Amniotic stem cell (primary cell): ENCODE measurements at places on chromosomes 3 and 15.

DNA sequence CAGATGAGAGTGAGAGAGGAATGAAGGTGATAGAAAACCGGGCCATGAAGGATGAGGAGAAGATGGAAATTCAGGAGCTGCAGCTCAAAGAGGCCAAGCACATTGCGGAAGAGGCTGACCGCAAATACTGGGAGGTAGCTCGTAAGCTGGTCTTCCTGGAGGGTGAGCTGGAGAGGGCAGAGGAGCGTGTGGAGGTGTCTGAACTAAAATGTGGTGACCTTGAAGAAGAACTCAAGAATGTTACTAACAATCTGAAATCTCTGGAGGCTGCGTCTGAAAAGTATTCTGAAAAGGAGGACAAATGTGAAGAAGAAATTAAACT is 88.9 kb downstream of the EOMES start:
- DNase-seq, result no peak

- DNase-seq, result no peak
These were observed 204.4 kb downstream of the FAM43A start for GRCh38 chr3:194890091-194890490.

GRCh38 chr15:47846876-47847275 is 129.6 kb downstream of the SEMA6D start:
- no peak for DNase-seq

DNA sequence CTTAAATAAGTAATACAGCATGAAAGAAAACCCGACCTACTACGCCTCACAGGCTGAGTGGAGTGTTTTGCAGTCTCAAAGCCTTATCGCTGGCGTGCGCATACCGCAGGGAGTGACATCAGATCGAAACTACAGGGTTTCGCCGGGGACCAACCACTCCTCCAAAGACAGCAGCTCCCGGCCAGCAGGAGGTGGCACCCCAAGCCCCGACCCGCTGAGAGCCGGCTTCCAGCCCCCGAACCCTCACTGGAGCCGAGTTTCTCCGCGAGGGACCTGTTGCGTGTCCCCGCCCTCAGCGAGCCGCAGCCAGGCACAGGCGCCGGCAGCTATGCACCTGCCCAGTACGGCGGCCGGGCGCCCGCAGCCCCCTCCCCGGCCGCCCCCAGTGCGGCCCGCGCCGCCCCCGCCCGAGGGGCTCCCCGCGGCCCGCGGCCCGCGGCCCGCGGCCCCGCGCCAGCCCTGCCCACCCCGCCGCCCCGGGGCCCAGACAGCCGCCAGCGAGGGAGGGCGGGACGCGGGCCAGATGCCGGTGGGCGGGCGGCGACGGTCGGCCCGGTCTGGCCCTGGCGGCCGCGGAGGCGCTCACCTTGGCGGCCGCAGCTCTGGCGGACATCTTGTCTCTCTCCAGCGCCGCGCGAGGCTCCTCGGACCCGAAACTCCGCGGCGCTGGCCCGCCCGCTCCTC is 710 bp downstream of the TJP1 start:
- peak; percentile 79 for DNase-seq

DNA sequence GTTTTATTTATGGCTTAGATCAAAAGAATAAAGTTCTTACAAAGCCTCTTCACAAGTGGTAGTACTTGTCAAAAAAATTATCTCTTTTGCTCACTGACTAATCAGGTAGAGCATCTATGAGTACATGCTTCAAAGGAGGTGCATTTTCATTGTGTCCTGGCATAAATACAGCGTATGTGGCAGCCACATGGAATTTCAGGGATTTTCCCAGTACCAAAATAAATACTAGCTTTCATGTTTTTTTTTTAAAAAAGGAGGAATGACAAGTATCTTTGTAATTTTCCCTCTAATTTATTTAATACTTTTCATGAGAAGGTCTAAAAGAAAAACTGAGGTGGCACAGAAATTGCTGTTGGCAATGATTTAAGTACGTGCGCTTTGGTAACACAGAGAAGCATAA is 597.8 kb upstream of the ALCAM start:
- DNase-seq, result no peak

DNA sequence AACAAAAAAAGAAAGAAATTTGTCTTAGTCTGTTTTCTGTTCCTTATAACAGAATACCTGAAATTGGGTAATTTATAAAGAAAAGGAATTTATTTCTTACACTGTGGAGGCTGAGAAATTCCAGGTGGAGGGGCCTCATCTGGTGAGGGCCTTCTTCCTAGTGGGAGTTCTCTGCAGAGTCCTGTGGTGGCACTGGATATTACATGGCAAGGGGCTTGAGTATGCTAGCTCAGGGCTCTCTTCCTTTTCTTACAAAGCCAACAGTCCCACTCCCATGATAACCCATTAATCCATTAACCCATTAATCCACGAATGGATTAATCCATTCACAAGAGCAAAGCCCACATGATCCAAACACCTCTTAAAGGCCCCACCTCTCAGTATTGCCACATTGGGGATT is 2.9 kb upstream of the SATB1 start:
- DNase-seq, result no peak

GRCh38 chr15:78507831-78508160 is 419 bp downstream of the HYKK start:
- no peak for DNase-seq

DNA sequence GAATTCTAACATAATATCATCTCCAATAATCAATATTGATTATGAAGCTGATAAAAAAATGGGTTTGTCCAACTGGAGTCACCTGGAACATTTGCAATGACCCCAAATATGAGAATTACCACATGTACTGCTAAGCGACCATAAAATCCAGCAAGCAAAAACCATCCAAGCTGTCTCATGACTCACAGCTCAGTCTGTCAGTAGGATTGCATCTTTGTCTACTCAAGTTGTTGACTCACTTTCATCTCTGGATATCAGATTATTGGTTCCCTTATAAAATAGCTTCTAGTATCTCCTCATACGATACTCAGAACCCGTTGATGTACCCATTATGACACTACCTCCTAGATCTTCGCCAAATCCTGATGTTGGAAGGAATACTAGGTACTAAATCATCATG is 209.8 kb upstream of the ATP11B start:
- no peak for DNase-seq

DNA sequence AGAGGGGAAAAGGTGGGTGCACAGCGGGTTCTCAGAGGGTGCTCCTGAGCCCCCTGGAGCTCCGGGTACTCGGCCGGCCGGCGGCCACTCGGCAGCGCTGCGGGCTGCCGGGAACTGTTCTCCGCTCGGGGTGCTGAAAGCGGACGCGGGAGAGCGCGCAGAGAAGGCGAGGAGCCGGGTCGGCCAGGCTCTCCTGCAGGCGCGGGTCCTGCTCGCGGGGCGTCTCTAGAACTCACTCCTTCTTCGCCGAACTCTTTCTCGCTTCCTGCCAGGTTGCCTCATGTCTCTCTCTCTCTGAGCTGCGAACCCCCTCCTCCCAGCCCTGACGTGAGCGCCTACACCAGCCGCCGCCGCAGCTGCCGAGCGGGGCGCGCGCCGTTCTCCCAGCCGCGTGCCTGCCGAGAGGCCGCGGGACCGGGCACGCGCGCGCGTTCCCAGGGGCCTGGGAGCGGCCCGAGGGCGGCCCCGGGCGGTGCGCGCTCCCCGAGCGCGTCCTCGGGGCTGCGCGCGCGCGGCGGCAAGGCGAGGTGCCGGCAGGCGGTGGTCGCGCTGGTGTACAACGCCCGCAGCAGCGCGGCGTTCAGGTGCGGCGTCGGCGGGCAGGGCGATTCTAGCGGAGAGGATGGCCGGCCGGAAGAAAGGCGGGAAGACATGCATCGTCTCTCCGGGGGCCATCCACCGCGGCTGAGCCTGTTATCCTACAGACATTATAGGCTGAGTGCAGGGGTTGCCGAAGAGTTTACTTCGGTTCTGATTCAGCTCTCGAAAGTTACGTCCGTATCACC is at the start of gene PEX5L:
PEX5L (minus strand) TSS at position 267 of the 785 bp plus-strand sequence. CDS start 338 bp downstream, outside the sequence.
- DNase-seq, result peak; percentile 7

DNA sequence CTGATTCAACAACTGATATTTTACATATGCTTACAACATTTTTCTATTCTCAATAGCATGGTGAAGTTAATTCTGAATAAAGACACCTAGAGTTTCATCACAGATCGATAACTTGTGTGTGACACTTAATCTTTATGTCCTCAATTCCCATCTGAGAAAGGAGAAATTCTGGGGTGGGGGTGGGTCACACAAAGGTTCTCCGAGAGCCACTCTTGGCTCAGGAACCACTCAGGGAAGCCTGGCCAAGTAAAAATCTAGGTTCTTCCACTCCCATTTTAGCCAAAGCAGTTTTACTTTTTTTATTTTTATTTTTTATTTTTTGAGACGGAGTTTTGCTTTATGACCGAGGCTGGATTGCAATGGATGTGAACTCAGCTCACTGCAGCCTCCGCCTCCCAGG is 111.0 kb upstream of the TBL1XR1 start:
- no peak for DNase-seq

- no peak for DNase-seq
These were observed 164.3 kb upstream of the NUDT16 start for GRCh38 chr3:131217296-131217741.

GRCh38 chr3:101635954-101636798 is 40.8 kb downstream of the ZBTB11 start:
- no peak for DNase-seq

- no peak for DNase-seq
These were observed 4.4 kb upstream of the CD200R1 start for GRCh38 chr3:112979244-112979832.

DNA sequence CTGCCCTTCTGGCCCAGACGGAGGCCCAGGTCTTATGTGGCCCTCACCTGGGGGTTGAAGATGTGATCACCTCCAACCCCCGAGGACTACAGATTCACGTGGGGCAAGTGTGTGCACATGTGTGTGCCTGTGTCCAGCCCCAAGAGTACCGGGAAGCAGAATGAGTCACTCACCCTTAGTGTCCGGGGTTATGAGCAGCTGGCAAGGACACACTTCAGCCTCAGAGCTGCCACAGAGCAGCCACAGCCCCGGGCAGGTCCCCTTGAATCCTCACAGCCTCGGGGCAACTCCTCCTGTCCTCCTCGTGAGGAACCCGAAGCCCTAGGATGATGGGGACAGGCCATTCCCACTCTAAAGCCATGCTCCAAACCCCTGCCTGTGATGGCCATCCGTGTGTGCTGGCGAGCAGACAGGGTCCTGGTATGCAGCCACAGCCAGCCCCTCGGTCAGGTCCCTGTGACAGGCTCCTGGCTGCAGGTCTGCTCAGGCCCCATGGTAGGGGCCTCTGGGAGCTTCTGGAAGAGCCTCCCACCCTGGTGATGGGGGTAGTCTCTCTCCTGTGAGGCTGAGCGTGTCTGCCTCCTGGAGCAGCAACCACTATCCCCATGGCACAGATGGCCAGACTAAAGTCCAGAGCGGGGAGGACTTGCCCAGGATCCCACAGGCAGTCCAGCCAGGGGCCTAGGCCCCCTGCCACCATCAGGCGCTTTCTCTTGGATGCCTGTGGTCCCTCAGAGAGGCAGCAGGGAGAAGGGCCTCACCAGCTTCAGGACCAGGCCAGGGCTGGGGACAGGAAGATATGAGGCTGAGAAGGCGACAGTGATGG is 852 bp downstream of the STAB1 start:
- no peak for DNase-seq

DNA sequence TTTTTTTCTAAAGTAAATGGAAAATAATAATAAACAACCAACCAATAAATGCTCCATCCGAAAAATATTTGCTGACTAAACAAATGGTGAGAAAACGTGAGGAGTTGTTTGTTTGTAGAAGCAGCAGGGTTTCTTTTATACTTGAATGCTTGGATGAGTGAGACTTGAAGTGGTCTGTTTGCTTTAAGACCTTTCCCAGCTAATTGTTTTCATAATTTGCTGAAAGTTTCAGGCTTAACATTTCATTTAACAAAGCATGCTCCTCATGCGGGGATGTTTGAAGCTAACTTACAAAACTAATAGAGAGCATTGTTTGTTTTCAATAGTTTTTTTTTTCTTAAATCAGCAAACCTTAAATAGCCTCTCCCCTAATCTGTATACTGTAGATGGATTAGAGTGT is 484.6 kb downstream of the ROBO2 start:
- DNase-seq, result no peak

GRCh38 chr15:100207053-100207452 is 134.7 kb downstream of the ADAMTS17 start:
- DNase-seq, result no peak

DNA sequence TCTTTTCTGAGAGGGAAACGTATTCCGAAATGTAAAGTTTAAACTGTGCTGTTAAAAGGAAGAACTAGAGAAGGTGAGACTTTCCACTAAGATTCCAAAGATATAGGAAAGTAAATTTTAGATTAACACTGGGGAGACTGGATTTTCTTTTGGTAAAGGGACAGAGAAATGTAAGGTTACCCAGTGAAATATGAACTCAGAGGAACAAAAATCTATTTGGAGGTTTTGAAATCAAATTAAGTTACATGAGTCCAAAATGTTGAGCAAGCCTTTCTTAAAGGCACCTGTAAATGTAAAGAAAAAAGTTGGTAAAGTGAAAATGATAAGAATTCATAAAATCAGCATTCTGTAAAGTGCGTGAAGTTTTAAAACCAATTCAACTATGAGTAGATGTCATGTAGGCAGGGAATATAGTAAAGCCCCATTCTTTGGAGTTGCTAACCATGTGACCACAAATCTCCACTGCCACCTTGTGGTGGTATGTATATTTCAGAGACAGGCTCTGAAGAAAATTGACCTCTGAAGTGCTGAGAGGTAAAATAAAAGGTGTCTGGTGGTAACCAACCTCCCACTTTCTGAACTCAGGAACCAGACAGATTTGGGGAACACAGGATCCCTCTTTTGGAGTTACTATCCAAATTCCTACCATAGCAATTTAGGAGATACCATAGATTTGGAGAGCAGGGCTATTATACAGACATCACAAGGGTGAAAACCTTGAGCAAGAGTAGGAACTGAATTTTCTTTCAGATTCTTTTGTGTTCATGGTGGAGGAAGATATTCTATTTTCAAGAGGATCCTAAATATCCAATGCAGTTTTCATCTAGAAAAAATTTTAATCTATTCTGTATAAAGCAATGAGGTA is 215.3 kb downstream of the ROBO2 start:
- DNase-seq, result peak; percentile 43

DNA sequence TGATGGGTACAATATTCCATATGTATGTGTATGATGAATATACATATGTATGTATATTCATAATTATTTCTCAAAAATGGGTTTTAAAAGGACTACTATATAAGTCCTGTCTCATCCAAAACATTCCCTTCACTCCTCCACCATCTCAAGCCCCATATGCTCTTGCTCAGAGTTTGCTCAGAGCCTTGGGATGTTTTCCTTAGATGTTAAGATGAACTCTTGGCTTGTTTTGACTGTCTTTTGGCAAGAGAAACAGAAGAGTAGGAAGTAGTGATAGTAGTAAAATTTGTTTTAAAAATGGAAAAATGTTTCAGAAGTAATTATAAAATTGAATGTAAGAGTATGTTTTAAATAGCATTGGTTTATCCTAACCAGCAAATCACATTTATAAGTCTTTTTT is 6.2 kb upstream of the EPHA3 start:
- no peak for DNase-seq

DNA sequence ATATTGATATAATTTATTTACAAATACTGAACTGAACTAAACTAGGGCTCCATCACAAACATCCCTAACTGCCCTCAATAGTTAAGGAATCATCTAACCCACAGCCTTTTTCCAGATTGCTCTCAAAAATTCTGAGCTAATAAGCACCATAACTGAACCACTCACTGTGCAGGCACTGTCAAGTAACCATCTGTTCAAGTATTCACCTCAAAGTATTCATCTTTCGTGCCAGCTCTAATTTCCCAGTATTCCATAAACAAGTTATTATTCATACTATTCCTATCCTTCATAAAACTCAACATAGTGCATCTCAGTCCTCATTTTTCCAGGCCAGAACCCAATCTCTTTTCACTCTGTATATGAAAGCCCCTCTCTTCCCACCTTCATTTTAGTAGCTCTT is 41.1 kb downstream of the THBS1 start:
- no peak for DNase-seq

GRCh38 chr3:47859956-47860605 is 57.1 kb downstream of the DHX30 start:
- no peak for DNase-seq
